SK-N-SH (cell line): ENCODE measurements at places on chromosomes 2 and 18. TPM values are rescaled to one million over a fixed set of nuclear protein-coding genes. Genes with fewer than 3 reads are reported as not detected.

Gene SERPINB12
- polyA plus RNA-seq = not detected in 2 replicates

GRCh38 chr18:6397931-6398566, 16.7 kb downstream of the L3MBTL4 start:
- no peak for DNase-seq

- DNase-seq = no peak
Measured at GRCh38 chr18:74493689-74494088, 2.5 kb upstream of the CNDP2 start.

DNA sequence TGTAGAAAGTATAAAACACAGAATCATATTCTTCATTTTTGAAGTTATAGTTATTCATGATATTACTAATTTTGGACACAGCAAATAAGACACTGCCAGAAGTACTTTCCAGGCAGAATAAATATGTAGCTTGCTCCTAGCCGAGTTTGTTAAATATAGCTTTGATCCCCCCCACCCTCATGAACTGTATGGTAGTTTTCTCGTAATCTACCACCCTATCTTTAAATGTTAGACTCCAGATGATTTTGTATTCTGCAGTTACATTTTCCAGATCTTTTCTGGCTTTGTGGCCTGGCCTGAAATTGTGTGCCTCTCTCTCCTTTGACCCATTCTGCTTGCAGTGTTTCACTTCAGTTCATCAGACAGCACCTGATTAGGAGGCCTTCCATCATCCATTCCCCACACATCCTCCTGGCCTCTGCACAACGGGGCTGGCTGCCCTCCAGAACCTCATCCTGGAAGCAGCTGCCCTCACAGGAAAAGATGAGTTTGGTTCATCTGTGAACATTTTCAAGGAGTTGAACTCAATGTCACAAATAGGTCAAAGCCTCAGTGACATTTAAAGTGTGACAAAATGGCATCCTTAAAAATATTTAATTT, 4.7 kb upstream of the KCNJ3 start:
- peak; percentile 11 for DNase-seq

DNA sequence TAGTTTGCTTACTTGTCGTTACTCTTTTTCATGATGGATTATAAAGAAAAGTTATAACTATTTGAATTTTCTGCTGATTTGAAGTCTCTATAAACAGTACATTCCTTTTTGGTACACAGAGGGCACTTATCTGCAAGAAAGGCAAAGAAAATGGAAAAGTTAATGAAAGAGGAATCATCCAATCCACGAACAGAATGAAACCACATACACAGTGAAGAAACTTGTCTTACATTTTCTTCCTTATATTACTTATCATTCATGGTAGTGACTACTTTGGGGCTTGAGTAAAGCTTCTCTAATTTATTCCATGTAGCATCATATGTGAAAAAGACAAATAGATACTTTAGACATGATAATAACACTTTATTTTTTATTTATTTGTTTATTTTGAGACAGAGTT, 14.8 kb upstream of the ACTR3 start:
- DNase-seq = no peak

GRCh38 chr18:56196495-56197225, 441.7 kb downstream of the TXNL1 start:
- DNase-seq = no peak

Gene MARCO
- not detected in 2 replicates for polyA plus RNA-seq

DNA sequence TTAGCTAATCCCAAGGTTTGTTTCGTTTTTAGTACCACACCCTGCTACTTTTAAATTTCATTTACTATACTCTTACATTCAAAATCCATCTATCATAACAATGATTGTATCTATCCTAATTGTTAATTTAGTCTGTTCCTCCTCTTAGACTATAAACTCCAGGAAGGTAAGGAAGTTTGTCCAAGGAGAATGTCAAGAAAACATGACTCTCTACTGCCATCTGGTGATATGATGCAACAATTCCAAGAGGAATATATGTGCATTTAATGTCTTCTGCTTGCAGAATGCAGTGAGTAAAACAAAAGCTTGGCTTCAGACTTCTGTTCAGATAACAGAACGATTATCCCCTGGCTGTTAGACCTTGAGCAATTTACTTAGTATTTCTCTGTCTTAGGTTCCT, 1267.1 kb downstream of the LRP1B start:
- DNase-seq = peak; percentile 29

- DNase-seq = no peak
Measured at GRCh38 chr2:169286624-169287231, 75.6 kb downstream of the LRP2 start.

GRCh38 chr2:172425336-172425735, 2.0 kb upstream of the ITGA6 start:
- DNase-seq = no peak

DNA sequence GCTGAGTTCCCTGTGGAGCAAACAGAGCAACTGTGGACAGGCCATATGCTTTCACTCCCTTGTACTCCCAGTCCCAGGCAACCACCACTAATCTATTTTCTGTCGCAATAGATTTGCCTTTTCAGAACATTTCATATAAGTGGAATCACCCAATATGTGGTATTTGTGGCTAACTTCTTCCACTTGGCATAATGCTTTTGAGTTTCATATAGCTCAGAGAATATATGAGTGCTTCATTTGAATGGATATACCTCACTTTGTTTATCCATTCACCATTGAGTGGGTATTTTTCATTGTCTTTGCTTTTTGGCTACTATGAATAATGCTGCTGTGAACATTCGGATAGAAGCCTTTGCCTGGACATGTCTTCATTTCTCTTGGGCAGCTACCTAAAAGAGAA, 151.9 kb downstream of the CERS6 start:
- no peak for DNase-seq

Gene ANKRD29
- 8.2 and 10.0 TPM in 2 replicates for polyA plus RNA-seq

DNA sequence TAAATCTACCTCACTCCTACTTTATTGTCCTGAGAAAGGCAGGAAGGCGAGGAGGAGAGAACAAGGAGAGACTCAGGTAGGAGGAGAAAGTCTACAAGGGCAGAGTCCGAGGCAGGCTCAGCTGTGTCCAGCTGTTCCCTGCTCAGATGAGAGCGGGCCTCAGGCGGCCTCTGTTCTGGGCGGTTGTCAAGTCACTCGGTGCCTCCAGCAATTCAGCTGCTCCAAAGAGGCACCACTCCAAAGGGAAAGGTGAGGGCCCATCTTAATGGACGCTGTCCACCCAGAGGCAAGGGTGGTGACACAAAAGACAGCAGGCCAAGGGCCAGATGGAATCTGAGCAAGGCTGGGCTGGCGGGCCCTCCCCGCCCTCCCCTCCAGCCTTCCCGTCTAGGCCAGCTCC, 101.4 kb upstream of the EPAS1 start:
- no peak for DNase-seq

GRCh38 chr2:219475278-219475677, 23.4 kb upstream of the GMPPA start:
- DNase-seq = no peak

DNA sequence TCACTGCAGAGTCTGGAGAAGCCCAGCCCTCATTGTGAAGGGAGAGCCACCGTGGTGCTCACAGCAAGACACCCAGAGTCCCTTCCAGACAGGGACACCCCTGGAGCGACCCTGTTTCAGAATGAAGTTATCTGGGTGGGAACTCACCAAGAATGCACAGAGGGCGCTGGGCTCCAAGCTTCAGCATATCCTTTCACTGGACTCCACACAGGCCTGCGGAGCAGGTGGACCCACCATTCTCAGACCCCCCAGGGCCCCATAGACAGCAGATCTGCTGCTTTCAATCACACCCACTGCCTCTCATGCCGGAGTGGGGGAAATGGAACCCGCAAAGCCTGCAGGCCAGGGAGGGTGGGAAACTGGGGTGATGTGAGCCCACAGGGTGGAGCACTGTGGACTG, 87.8 kb downstream of the RRM2 start:
- no peak for DNase-seq

DNA sequence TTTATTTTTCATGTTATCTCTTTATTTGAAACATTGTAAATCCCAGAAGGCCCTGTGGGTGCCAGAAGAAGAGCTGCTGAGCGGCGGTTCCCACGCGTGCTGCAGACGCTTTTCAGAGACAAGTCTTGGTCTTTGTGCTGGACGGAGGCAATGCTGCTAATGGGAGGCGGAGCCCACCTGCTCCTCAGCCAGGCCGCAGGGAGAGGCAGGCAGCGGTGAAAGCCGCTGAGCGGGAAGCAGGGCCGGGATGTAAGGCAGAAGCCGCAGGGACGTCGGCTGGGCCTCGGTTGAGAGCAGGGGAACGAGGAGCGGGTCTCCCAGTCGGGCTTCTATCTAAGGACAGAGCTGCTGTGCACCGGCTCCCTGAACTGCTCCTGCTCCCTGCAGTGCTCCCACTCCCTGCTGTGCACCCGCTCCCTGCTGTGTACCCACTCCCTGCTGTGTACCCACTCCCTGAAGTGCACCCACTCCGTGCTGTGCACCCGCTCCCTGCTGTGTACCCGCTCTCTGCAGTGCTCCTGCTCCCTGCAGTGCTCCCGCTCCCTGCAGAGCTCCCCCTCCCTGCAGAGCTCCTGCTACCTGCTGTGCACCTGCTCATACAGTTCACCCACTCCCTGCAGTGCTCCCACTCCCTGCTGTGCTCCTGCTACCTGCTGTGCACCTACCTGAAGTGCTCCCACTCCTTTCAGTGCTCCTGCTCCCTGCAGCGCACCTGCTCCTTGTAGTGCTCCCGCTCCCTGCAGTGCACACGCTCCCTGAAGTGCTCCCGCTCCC, 16.4 kb downstream of the TMEM18 start:
- no peak for DNase-seq

- DNase-seq = no peak
Measured at GRCh38 chr2:234592541-234592940, 95.7 kb upstream of the ARL4C start.

DNA sequence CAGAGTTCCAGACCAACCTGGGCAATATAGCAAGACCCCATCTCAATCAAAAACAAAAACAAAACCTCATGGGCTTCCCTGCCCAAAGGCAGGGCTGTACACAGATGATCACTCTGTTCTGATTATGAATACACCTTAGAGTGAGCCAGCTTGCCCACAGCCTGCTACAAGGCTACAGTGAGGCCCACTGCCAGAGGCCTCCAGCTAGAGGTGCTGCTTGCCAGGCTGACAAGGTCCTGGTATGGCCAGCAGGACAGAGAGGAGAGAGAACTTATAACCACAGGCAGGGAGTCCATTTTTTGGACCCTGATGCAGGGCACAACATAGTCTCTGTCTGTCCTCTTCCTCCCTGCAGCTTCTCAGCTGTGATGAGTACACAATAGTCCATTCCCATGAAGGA, 41.5 kb downstream of the KANSL3 start:
- no peak for DNase-seq

- DNase-seq = no peak
Measured at GRCh38 chr2:221610255-221610654, 38.2 kb upstream of the EPHA4 start.

- no peak for DNase-seq
Measured at GRCh38 chr18:12079491-12080237, 14.0 kb upstream of the ANKRD62 start.

- DNase-seq = no peak
Measured at GRCh38 chr18:76980663-76981395, 151.8 kb downstream of the MBP start.

DNA sequence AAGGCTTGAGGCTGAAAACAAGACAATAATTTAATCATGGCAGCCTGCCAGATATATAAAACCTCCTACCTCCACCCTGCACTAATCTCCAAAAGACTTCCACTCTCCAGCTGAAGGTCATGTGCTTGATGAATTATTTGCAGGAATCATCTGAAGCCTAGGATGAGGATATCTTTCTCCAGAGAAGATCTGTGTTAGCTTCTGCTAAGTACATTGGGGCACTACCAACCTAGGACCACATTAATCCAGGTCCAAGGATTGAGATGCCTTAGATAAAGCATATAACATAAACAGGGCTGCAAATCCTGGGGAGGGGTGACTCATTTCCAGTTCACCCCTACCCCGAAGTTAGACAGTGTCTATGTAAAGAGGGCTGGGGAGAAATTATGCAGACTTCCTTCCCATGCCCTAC, 80.5 kb upstream of the FRZB start:
- peak; percentile 36 for DNase-seq

DNA sequence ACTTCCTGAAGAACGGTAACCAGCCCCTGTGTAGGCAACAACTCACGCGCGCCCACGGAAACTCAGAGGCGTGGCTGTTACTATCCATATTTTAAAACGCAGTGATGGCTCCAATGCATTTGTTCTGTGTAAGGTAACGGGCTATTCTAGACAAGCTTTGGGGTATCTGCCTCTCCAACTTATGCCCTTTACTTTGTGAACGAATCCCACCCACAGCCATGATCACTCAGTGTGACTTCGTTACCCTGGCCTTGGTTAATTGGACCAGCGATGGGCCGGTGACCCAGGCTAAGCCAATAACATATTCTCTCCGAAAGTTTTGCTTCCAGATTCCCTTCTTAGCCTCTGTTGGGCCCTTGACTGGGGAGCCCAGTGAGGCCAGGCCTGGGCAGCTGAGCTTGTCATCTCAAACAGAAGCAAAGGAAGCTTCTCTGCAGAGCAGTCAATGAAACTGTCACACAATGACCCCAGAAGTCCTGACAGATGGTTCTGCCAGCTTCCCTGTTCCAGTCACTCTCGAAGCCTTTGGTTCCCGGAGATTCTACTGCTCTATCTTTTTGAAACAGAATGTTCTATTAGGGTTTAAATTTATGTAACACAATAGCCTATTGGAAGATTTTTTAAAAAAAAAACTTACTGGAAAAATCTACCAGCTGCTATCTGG, 30.7 kb upstream of the ROCK2 start:
- no peak for DNase-seq

DNA sequence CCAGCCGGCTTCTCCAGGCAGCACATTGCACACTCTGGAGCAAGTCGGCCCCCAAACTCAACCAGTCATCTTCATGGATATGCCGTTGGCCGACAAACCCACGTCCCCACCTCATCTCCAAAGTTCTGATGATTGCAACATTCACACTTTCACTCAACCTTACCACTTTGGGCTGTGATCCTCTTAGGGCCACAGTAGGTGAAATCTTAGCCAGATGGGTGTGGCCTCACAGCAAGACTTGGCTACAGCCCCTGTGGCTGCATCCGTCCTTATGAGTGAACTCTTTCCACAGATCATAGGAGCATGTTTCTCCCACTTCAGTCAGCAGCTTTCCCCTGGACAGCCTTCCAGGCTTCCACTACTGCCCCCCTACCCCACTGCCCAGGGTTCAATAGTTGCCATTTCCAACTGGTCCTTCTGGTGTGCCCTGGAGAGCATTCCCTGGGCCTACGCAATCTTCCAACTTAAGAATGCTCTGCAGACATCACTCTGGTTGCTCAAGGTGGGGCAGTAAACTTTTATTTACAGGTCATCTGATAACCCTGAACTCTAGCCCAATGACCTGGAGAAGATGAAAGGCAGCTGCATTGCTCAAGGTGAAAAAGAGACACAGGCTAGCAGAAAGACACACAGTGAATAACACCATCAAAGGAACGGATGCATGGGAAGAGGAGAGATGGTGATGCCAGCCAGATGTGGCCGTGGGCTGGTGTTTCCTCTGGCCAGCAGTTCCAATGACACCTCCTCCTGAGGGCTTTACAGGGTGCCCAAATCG, 34.5 kb downstream of the ARL4C start:
- DNase-seq = no peak

Gene NTSR2
- not detected in 2 replicates for polyA plus RNA-seq

GRCh38 chr2:98412751-98413458, 31.8 kb upstream of the INPP4A start:
- DNase-seq = peak; percentile 60

Gene KLHL41
- 0.26 and 0.42 TPM in 2 replicates for polyA plus RNA-seq

Gene MAPK4
- 0.02 TPM in 2 replicates for polyA plus RNA-seq
